Cardiac septum (tissue), 1 donor: ENCODE measurements at places on chromosomes 7 and 10.

- DNase-seq, result peak; percentile 64
Observed at GRCh38 chr10:100887761-100888296, 24.9 kb upstream of the SLF2 start.

DNA sequence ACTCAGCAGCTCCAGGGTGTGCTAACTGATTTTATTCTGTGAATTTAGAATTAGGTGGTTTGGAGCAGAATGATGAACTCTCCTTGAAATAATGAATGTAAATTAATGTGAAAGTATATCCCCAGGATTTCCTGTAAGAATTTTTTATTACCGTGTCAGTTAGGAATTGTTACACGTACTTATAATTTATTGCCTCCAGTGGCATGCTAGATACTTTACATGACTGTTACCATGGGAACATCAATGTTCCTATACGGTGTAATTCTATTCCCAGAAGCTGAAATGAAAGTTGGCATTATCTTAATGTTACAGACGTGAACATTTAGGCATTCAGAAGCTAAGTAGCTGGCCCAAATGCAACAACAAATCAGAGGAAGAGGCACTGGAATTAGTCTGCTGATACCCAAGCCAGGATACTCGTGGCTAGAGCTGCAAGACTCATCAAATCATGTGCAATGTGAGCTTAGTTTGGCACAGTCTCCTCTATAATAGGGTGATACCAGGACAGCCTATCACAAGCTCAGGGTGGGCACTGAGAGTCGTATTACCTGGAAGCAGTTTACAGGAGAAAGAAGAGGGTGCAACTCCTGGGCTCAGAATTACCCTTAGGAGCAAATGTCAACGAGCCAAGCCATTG lies 30.0 kb upstream of the PRKAR2B start:
- no peak for DNase-seq

- peak; percentile 94 for DNase-seq
Observed at GRCh38 chr7:150448789-150449147, 1.7 kb upstream of the GIMAP8 start.

- no peak for DNase-seq
Observed at GRCh38 chr7:15755061-15755460, 68.6 kb upstream of the MEOX2 start.

GRCh38 chr7:87312215-87312865 lies 33.1 kb upstream of the CROT start:
- no peak for DNase-seq

DNA sequence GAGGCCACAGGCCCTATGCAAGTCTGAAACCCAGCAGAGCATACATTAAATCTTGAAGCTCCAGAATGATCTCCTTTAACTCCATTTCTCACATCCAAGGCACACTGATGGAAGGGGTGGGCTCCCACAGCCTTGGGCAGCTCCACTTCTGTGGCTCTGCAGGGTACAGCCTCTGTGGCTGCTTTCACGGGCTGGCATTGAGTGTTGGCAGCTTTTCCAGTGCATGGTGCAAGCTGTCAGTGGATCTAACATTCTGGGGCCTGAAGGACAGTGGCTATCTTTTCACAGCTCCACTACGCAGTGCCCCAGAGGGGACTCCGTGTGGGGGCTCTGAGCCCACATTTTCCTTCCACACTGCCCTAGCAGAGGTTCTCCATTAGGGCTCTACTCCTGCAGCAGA lies 265.7 kb upstream of the MAGI2 start:
- no peak for DNase-seq

DNA sequence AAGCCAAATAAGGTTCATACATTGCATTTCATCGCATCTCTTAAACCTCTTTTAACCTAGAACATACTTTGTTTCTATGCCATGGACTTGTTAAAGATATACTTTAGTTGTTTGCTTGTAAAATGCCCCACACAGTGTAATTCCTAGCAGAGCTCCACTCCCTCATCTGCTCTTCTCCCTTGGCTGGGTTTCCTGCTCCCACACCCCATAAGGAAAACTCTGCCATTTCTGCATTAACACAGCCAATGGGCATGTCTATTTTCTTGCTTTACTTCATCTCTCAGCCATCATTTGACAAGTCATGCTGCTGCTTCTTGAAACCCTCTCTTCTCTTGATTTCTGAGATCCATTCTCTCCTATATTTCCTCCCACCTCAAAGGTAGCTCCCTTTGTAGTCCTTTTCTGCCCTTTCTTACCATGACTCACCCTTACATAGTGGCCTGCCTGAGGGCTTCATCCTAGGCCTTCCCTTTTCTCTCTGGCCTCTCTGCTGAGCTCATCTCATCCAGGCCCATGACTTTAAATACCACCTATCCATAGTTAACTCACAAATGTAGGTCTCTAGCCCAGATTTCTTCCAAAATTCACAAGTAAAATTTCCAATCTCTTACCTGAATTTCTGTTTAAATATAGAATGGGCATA lies 471.4 kb downstream of the ADRA2A start:
- no peak for DNase-seq

- no peak for DNase-seq
Observed at GRCh38 chr7:43119371-43120075, 7.1 kb downstream of the HECW1 start.

DNA sequence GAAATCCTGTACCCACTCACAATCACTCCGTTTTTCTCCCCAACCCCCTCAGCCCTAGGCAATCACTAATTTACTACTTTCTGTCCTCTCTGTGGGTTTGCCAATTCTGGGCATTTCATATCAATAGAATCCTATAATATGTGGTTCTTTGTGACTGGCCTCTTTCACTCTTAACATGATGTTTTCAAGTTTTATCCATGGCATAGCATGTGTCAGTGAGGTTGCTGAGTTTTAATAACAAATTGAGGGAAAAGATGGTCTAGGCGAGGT lies 11.9 kb downstream of the PLAU start:
- no peak for DNase-seq

- no peak for DNase-seq
Observed at GRCh38 chr7:140423501-140423900, 19.6 kb downstream of the RAB19 start.

DNA sequence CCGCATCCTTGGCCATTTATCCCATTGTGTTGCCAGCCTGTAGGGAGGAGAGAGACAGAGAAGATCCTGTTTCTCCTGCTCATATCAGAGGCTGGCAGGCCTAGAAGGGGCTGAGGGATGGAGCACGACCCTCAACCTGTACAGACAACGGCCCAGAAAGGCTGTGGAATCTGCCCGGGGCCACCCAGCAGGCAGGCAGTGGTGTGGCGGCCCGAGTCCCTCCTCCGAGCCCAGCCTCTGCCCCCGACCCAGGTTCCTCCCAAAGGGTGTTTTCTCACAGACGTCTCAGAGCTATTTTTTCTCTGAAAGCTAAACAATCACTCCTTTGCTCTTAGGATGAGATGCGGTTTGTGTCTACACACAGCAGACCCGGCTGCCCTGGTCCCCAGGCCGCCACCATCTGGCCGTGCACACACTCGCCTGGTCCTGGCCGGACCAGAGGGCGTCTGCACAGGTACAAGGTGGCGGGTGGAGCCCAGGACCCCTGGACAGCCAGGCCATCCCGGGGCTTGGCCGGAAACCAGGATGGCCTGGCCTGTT lies 69.3 kb downstream of the FOXL3 start:
- no peak for DNase-seq

DNA sequence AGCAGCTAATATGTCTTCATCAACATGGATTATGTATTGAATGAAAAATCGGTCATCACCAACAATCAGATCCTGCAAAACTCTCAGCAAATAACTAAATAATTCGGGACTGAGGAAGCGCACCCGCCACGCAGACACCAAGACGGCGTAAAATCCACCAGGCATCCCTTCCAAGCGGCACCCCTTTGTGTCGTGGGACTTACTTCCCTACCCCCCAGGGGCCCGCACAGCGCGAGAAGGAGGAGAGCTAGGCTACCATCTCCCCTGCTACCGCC lies 721 bp downstream of the ARL3 start:
- DNase-seq, result peak; percentile 80

DNA sequence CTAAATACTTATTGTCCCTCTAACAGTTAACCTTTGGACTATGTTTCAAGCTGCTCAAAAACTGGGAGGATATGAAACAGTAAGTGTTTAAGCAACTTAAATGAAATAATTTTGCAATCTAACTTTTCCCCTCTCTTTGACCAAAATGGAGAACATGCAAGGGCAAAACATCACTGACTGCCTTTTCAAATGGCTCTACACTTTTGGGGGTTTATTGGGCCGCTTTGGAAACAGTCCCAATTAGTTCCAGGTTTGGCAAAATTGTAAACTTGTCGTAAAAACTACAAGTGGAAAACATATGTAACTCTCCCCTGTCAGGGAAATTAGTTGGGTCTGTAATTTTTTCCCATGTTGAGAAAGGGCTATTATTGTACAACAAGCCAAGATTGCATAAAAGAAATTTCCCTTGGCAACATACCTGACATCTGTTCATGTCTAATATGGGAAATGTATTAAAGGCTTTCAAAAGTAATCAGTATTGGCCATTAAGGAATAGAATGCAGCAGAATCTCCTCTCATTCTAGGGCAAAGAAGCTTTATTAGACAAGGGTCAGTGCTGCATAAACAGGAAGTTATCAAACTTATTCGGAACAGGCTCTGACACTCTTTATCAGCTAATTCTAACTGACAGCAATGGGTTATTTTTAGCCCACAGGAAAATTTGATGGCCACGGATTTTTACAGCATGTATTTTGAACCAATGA lies 157.9 kb downstream of the ARID5B start:
- no peak for DNase-seq

DNA sequence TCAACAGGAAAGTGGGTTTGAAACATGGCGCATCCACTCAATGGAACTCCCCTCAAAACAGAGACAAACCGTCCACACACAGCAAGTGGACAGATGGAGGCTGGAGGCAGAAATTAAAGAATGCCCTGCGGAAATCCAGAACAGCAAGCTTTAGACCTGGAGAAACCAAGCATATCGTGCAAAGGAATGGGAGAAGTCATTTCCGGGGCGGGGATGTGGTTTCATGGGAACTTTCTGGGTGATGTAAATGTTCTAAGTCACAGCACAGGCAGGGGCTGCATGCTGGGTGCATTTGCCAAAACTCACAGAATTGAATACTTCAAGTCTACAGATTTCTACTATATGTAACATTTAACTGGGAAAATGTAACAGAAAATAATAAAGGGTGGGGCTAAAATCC lies 213.0 kb downstream of the PTPRN2 start:
- no peak for DNase-seq

DNA sequence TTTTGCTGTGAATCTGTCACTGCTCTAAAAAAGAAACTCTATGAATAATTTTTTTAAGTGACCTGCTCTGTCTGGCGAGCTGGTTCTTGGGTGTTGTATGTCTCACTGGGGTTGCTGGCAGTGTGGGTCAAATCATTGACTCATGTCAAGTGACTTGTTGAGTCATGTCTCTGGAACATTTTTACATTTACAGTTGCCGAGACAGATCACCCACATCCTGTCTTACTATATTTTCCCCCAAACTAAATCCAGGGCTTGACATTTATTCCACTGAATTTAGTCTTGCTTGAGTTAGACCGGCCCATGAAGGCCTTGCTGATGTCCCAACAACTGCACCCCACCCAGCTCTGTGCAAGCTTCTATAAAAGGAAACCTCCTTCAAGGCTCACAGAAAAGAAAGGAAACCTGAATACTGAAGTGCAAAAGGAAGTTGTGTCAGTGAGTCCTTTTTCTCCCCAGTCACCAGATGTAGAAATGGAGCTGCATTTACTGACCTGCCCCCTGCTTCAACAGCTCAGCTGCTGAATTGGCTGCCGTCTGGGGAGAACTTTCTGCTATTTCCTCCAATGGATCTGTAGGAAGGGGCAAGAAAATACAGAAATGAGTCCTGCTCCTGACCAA lies 290.3 kb downstream of the TNS3 start:
- no peak for DNase-seq

- DNase-seq, result no peak
Observed at GRCh38 chr7:83413424-83413823, 235.5 kb downstream of the SEMA3E start.

- DNase-seq, result no peak
Observed at GRCh38 chr7:97847791-97848190, 24.4 kb downstream of the ASNS start.

DNA sequence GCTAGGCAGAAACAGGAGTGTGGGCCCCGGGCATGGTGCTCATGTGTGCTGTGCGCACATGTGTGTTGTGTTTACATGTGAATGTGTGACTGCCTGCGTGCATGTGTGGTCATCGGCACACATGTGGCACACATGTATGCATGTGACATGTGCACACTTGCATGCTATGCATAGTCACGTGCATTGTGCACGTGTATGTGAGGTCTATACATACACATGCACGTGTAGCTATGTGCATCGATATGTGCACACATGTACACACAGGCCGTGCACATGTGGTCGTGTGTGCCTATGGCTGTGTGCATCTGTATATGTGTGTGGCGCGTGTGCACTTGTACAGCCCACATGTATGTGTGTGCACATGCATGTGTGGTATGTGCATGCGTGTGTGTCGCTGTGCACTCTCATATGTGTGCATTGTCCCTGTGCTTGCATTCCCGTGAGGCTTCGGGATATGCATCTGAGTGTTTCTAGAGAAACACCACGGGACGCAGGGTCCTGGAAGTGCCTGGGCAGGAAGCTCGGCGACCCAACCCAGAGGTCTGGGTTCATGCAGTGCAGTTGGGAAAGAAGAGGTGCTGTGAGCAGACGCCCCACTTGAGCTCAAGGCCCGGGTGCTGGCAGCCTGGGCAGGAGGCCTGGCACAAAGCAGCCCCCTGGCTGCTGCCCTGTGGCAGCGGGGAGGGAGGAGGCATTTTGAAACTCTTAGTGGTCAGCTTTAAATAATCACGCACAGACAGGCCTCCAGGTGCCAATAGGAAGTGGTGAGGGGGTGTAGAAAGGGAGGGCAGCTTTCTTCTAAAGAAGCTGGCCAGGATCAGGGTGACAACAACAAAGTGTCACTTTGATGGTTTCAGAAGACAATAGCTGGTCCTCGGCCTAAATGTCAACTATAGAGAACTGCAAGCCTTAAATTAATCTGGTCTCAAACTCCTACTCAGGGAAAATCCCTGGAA lies 410.0 kb upstream of the MGMT start:
- no peak for DNase-seq

GRCh38 chr10:106830471-106830870 lies 334.0 kb downstream of the SORCS1 start:
- no peak for DNase-seq

DNA sequence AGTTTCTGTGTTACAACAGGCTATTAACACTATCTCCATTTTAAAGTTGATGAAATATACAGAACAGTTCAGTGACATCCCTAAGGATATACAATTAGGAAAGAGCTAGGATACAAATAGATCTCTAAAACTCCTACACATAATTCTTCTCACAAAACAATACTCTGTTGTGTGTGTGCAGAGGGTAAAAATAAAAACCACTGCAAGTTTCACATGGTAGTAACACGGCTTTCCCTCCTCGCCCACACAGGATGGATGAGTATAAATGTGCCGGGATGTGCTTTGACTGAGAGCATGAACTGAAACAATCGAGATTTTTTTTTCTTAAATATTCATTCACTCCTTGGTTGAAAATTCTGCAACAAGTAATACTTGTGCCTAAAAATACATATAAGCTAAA lies 131.5 kb upstream of the C1QL3 start:
- no peak for DNase-seq

- no peak for DNase-seq
Observed at GRCh38 chr10:57506414-57507094, 761.1 kb downstream of the IPMK start.

GRCh38 chr10:116132780-116133399 lies 140.1 kb downstream of the GFRA1 start:
- DNase-seq, result no peak
